Activated CD4-positive, alpha-beta T cell treated with anti-CD3 and anti-CD28 coated beads for 1 hour (primary cell): ENCODE measurements at places on chromosomes 6 and 20.

DNA sequence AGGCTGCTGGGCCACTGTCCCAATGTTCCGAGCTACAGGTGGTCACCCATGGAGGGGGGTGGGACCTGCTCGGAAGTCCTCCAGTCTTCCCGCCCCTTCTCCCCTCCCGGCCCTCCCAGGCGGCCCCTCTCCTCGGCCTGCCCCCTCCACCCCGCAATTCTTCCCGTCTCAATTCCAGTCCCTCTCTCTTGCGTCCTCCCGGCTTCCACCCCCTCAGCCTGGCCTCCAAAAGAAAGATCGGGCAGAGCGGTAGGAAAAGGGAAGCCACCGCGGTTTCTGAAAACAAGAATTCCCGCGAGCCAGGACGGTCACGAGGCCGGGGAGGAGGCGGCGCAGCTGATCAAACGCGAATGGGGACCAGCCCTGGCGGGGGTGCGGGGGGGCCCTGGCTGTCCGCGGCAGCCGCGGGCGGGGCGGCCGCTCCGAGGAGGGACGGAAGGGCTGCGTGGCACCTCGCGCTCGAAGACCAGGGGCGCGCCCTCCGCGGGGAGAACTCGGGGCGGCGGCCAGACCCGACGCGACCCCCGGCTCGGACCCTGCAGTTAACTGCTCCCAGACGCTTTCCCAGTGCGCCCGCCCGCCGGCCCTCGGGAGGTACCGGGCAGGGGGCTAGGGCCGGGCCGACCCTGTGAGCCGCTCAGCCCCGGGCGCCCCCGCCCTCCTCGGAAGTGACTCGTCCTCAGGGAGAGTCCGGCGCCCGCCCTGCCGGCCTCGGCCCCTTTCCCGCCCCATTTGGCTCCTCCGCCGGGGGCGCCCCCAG is 1.0 kb downstream of the PXDC1 start:
- no peak for DNase-seq

DNA sequence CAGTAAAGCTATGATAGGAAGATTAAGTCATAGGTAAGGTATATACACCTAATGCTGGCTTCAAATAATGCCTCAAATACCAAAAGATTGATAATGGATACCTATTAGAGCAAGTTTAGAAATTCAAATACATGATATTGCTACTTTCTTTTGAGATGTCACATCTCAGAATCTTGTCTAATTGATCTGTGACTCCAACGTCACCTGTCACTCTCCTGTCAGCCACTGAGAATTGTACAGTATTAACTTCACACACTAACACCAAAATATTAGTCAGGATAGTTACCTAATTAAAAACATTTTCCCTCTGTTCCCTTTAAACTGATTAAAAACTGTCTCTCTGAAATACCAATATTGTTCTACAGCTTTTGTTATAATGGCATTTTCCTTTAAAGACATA is 575.5 kb upstream of the ID4 start:
- no peak for DNase-seq

GRCh38 chr6:147717991-147718390 is 209.5 kb downstream of the SAMD5 start:
- DNase-seq: no peak

GRCh38 chr20:43015566-43015965 is 174.1 kb downstream of the PTPRT start:
- no peak for DNase-seq

- DNase-seq: no peak
These were observed 121.1 kb downstream of the PDE7B start for GRCh38 chr6:135972586-135972985.

DNA sequence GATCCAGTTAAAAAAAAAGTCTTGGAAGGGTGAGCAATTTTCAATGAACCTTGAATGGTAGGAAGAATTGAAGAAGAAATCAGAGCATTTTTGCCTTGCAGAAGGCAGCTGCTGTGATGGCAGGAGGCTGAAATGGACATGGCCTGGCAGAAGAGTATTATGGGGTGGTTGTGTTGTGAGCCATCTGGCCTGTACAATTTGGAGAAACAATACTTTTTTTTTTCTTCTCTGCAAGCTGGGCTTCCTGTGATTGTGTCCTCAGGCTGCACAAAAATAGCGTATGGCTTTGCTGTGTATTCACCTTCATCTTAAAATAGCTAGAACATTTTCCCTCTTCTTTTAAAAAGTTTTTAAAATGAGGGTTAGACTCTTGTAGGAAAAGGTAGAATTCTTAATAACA is 21.4 kb downstream of the SYCP2L start:
- no peak for DNase-seq

- DNase-seq: no peak
These were observed 10.1 kb downstream of the TAB2 start for GRCh38 chr6:149327638-149328037.

DNA sequence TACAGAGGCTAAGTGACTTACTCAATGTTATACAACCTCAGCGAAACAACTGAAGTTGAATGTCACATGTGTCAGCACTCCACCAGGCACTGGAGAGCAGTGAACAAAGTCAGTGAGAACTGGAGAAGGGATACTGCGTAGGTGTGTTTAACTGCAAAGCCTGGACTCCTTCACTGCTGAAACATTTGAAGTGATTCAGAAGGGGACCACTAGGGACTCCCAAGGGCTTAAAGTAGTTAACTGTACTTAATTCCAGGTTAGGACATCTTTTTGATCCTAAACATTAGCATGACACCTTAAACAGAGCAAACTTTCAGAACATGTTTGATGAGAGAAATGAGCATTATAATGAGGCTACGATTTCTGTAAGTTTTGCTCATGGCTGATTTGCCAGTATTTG is 45.0 kb upstream of the ZBTB24 start:
- no peak for DNase-seq

DNA sequence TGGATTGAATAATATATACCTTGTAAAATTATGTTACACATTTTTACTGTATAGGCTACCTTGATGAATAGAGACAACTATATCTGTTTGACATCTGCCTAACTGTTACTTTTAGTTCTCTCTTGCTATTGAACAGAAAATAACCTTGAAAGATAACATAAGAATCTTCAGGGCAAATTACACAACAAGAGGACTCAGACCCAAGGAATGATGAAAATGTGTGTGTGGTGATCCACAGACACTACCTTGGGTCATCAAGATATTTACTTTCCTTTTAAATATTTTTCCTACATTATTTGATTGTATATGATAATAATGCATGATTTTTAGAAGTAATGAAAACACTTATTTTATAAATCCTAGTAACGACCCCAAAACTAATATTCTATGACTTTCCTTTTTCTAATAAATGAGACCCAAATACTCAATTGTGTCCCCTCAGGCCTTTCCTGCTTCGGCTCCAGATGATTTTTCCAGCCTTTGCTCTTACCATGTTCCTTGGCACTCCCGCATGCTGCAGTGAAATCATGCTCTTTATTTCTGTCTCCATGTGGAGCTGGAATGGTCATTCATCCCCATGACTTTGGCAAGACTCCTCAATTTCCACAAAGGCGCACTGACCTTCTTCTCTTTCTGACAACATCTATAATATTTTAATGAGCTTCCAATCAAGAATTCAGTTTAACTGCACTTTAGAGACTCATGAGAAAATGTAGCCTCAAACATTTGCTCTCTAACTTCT is 187.6 kb downstream of the EPM2A start:
- DNase-seq: no peak

GRCh38 chr20:63268256-63268655 is 4.4 kb upstream of the ARFGAP1 start:
- no peak for DNase-seq

GRCh38 chr6:29641430-29642148 is 8.6 kb upstream of the GABBR1 start:
- DNase-seq: no peak

DNA sequence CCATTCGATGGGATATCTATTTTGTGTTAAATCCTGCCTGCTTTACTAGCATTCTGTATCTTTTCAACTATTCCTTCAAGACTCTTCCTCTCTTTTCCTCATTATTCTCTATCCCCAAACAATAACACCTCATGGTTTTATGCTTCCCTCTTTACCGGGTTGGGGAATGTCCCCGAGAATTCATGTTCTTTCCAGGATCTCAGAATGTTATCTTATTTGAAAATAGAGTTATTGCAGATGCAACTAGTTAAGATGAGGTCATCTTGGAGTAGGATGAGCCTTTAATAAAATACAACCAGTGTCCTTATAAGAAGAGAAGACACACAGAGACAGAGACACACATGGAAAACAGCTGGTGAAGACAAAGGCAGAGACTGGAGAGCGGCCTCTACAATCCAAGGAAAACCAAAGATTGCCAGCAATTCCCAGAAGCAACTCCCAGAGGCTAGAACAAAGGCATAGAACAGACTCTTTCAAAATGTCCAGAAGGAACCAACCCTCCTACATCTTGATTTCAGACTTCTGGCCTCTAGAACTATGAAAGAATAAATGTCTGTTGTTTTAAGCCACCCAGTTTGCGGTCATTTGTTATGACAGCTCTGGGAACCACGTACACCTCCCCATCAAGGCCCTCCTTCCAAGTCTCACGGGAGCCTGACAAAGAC is 126.8 kb upstream of the TNFAIP3 start:
- DNase-seq: no peak

- DNase-seq: no peak
These were observed 138.0 kb downstream of the THBS2 start for GRCh38 chr6:169115632-169116031.

GRCh38 chr6:10048370-10049297 is 366.2 kb downstream of the TFAP2A start:
- no peak for DNase-seq

- no peak for DNase-seq
These were observed 23.0 kb downstream of the LATS1 start for GRCh38 chr6:149694921-149695320.

DNA sequence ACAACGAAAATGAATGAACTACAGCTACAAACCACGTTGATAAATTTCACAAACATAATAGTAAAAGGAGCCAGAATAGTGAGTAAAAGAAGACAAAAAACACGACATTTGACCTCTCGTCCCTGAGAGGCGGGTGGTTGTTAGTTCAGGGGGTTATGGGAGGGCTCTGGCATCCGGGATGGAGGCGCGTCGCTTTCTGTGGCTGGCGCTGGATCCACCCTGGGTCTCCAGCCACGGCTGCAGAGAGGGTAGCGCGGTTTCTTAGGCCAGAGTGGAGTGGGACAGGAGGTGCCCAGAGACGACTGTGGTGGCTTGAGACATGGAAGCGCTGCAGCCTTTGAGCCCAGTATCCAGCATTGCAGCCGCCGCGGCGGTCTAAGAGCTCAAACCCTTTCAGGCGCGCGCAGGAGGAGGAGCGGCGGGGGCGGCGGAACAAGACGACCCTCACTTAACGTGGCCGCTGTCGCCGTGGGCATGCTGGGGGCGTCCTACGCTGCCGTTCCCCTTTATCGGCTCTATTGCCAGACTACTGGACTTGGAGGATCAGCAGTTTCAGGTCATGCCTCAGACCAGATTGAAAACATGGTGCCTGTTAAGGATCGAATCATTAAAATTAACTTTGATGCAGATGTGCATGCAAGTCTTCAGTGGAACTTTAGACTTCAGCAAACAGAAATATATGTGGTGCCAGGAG is 3.7 kb upstream of the ZSCAN23 start:
- DNase-seq: no peak

DNA sequence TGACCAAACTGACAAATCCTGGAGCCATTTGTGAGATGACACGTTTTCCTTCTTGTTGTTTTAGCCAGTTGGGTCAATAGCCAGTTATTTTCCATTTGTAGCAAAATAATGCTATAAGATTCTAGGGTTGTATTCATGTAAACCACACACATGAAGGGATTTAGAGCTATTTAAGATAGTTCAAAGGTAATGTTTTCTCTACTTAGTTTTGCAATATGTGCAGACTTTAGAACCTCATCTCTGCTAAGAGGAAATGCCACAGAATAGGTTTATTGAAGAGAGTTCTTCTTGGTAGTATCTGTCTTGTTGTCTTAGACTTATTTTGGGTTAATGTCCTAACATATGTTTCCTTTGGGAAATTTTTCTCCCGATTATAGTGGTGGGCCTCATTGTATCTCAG is 213.5 kb upstream of the RIMS1 start:
- DNase-seq: no peak

- DNase-seq: no peak
These were observed 18.2 kb downstream of the FOXF2 start for GRCh38 chr6:1407499-1407990.

- DNase-seq: no peak
These were observed 118.4 kb downstream of the SASH1 start for GRCh38 chr6:148460876-148461646.

- no peak for DNase-seq
These were observed 903.7 kb downstream of the TFAP2A start for GRCh38 chr6:9511157-9511556.

DNA sequence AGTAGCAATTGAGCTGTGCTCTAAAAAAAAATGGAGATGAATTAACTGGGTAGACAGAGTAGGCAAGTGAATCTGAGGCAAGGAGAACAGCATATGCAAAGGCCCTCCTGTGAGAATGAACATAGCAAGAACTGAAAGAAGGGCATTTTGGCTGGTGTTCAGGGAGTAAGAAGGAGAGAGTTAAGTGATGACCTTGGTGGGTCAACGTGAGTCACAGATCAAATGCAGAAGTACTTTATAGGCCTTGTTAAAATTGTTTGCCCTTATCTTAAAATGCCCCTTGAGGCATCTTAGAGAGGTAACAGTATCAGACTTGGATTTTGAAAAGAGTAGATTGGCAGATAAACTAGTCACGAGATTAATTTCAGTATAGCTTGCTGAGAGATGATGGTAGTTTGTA is 24.5 kb downstream of the NDUFAF5 start:
- DNase-seq: no peak

- DNase-seq: no peak
These were observed 53.3 kb downstream of the APCDD1L start for GRCh38 chr20:58461899-58462298.

GRCh38 chr6:159520002-159520401 is 173.0 kb downstream of the SOD2 start:
- no peak for DNase-seq

GRCh38 chr6:122494665-122495272 is 23.2 kb upstream of the SERINC1 start:
- no peak for DNase-seq

DNA sequence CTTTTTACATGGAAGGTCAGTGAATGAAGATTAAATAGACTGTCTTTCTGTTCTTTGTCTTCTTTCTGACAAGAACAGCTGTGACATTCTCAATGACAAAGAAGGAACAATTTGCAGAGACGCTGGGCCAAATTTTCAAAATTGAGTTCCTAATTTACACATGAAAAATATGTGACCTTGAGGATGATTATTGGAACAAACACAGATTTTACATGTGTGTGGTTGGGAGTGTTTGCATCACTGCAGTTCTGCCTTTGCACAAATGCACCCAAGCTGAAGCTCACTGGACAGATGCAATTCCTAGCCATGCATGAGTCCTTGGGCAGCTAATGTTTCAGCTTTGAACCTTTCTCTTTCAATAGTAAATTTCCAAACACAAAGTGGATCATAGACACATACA is 350.8 kb downstream of the QKI start:
- no peak for DNase-seq

- DNase-seq: no peak
These were observed 253.3 kb upstream of the JAG1 start for GRCh38 chr20:10927011-10927583.

DNA sequence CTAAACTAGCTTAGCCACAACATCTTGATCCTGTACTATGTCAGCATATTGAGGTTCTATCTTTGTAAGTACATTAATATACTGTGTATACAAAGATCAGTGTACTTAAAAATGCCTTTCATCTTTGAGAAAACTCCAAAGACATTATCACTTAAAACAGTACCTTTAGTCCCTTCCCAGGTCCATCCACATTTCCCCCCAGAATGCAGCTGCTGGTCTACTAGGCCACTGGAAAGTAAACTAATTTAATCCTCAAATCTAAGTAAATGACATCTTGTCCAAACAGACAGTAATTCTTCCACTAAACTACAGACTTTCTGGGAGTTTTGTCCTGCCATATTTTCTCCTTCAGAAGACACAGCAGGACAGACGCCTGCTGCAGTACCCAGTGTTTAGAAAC is 68.7 kb downstream of the SYCP2 start:
- DNase-seq: no peak
